ENCODE measurements at places on chromosomes 5 and 9.

- no peak for DNase-seq
These were observed 17.9 kb upstream of the POC5 start for GRCh38 chr5:75734913-75735789.

GRCh38 chr5:170439223-170439943, 50.2 kb upstream of the KCNMB1 start:
- no peak for DNase-seq

GRCh38 chr5:132027027-132027426, 15.6 kb upstream of the ACSL6 start:
- no peak for DNase-seq

GRCh38 chr5:127602481-127602880, 46.4 kb upstream of the CTXN3 start:
- no peak for DNase-seq

DNA sequence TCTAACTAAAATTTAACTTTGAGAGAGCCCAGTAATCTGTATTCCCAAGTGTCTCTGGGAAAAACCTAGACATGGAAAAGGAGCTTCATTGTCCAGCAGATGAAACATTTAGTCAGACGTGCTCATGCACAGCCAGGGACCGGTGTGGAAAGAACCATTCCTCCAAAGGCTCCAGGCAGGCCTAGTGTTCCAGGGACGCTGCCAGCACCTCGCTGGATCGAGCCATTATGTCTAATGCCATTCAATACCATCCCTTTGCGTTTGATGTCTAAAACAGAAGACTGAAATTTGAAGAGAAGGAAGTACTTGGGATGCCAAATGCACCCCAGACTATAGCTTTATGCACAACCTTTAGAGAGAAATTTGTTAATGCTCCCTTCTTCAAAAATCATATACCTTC, 1.4 kb upstream of the CHSY3 start:
- no peak for DNase-seq

- DNase-seq: no peak
These were observed 59.2 kb downstream of the OTULIN start for GRCh38 chr5:14723701-14724132.

DNA sequence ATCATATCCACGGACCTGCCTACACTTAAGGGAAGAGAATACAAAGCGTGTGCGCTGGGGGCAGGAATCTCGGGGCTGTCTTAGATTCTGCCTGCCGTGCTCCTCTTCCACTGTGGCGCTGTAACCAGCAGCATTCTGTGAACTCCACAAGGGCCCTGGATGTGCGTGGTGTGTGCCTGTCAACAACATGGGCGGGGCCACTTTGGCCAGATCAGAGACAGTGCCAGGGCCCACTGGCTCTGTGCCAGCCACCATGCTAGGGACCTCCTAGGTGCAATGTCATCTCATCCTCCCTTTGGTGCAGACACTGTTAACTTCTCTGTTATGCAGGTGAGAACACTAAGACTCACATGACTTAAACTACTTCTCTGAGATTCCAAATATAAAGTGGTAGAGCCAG, 113.7 kb downstream of the COL23A1 start:
- DNase-seq: no peak

GRCh38 chr9:16626577-16627130, 243.8 kb downstream of the BNC2 start:
- no peak for DNase-seq

- no peak for DNase-seq
These were observed 671.0 kb downstream of the DMRTA1 start for GRCh38 chr9:23117616-23118015.

DNA sequence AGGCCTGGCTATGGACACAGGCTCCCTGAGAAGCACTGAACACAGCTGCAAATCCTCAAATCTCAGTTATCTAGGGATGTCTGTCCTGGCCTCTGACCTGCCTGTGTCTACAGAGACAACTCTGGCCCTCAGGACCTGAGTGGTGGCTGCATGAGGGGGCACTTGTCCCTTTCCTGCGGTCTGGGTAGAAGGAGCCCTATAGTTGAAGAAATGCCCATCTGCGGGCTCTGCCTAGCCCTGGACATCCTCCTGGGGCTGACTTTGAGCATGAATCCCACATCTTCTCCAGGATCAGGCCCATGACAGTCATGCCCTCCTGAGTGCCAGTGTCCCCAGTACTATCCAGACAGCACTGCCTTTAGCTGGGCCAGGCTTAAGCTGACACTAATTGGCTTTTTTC, 10.0 kb downstream of the DNAJB5 start:
- DNase-seq: no peak

GRCh38 chr5:69105996-69106906, 12.4 kb downstream of the SLC30A5 start:
- no peak for DNase-seq

GRCh38 chr5:123708074-123708806, 196.3 kb downstream of the CSNK1G3 start:
- no peak for DNase-seq

Data from T-helper 17 cell (primary cell).